ENCODE measurements at places on chromosomes 7 and 10.

DNA sequence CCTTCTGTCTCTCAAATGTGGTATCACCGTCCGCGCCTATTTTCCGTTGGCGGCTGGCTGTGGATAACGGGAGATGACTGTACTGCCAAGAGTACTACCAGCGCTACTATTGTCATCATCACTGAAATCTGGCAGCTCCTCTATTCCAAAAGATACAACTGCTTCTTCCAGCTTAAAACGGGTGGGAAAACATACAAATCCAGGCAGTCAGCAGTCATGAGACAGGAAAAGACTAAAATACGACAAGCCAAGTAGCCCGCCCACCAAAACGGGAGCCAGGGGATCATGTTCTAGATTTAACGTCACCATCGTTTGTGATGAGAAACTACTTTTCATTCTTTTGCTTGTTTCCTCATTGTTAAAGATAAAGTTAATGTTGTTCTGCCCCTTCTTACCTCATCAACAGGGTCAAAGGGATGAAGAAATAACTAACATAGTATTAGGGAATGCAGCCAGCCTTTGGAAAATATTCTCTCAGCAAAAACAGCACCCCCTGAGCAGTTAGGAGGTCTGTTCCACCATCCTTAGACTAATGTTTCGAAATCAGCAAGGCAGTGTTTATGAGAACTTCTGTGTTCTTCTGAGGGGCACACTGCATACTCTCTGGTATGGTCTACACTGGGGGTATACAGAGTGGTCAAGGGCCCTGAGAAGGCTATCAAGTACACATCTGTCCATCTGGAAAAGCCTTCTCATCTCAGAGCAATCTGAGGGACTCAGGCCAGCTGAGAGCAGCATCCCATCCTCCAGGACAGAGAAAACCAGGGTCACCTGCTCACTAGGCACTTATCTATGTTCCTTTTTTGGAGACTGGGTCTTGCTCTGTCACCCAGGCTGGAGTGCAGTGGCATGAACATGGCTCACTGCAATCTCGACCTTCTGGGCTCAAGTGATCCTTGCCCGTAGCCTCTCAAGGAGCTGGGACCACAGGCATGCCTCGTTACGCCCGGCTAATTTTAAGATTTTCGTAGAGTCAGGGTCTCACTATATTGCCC lies 47.5 kb downstream of the GNA12 start:
- DNase-seq, result no peak

DNA sequence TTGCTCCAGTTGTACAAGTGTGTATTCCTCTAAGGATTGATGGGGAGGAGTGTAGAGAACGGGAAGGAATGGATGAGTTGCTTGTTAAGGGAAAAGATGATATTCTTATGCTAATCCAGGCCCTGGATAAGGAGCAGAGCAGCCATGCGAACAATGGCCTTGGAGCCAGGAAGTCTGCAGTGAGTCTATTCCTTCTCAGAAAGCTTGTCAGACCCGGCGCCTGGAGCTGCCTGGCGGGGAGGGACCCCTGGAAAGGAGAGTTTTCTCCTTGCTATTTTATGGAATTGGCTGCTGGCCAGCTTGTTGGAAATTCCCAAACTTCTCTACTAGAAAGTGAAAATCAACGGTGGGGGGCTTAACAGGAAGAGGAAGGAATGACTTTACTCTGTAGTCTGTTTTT lies 89.1 kb downstream of the MMRN2 start:
- DNase-seq, result peak; percentile 2

DNA sequence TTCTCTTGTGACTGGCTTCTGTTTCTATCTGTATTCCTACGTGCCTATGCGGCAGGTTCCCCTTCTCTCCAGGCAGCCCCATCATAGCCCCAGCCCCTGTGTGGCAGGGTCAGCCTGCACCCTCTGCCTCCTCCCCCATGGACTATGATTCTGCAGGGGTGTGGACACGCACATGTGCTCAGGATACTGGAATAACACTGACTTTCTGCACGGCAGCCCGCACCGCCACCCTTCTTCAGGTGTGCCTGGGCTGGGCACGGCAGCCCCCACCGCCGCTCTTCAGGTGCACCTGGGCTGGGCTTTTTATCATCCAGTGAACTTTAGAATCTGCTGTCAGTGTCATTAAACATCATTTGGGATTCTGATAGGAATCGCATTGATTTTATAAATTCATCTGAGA lies 202.6 kb upstream of the PPP2R2D start:
- no peak for DNase-seq

DNA sequence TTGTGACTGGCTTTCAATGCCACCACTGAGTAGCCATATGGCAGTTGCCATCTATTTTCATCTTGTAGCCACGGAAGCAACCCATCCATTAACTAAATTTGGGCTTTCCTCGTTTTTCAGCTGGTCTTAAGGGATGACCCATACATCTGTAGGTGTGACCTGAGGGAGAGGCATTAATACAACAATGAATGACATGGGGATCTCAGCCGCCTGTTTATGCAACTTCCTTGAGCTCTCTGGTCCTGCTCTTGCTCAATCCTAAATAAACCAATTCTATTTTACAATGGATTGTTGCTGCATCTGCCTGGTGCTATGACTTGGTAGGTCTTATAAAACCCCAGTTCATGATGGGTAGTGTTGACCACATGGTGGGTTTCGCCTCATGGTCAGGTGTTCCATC lies 21.9 kb upstream of the ADAM22 start:
- DNase-seq, result no peak

- no peak for DNase-seq
These were observed 12.0 kb downstream of the ZSCAN25 start for GRCh38 chr7:99628471-99629465.

- no peak for DNase-seq
These were observed 909.9 kb upstream of the MBL2 start for GRCh38 chr10:53682458-53682857.

DNA sequence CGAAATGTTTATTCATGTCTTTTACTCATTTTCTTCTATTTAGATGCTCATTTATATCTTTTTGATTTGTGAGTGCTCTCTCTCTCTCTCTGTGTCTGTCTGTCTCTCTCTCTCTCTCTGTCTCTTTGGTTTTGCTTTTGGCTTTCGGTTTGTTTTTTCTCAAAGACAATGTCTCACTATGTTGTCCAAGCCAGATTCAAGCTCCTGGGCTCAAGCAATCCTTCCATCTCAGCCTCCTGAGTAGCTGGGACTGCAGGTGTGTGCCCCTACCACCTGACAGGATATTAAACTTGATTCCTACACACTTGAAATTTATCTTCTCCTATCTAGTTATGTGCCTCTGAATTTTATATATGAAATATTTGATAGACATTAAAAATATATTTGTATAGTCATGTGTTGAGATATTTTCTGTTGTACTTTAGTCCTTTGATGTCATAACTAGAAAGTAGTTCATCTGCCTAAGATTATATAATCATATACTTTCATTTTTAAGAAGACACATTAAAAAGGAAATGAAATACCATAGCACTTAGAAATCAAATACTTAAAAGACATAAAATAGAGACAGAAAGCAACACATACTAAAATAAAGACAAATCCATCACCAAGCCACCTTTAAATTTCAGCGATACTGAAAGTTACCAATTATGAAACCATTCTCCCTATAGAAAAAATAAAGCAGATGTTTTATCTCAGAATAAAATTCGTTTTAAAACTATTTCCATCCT lies 68.1 kb upstream of the SFMBT2 start:
- no peak for DNase-seq

DNA sequence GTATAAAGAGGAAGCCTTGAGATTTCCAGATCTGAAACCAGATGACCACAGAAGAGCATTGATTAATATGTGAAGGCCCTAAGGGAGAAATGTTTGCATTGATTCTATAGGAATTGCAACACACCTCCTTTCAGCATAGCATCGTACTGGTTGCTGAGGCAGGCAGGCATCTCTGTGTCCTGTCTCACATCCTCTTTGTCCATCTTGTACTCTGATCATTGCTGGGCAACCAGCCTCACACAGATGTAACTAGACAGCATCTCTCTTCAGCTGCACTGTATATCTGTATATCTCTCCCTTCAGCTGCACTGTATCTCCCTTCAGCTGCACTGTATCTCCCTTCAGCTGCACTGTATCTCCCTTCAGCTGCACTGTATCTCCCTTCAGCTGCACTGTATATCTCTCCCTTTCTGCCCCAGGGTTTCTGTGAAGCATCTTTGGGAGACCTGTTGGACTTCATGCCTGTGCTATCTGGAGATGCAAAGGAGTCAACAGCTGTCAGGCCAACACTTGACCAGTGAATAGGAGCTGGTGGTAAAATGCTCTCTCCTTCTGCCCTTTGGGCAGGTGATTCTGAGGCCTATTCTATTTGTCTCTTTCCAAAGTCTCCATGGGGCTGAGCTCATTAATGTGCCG lies 40.3 kb downstream of the TMEM178B start:
- no peak for DNase-seq

- no peak for DNase-seq
These were observed 45.1 kb downstream of the AMZ1 start for GRCh38 chr7:2732959-2733584.

GRCh38 chr7:14834456-14834855 lies 68.1 kb downstream of the DGKB start:
- no peak for DNase-seq
